ENCODE measurements at places on chromosomes 13 and 19. TPM values are rescaled to one million over a fixed set of nuclear protein-coding genes. Genes with fewer than 3 reads are reported as not detected.

DNA sequence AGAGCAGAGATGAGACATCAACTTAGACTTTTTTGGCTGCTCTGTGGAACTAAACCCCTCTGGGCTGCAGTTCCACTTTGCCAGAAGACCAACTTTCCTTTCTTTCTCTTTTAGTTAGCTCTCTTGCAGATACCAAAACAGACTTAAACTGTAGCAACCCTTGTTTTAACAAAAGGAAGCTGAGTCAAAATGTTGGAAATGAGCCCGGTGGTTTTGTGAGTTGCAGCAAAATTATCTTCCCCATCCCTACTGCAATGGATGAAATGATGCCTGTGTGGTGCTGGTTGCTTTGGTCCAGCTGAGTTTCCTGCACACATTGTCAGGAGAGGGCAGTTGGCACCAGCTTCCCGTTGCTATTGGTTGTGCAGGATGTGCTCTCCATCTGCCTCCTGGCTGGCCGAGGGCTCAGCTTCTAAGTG, 115.3 kb downstream of the LRCH1 start:
- no peak for DNase-seq

DNA sequence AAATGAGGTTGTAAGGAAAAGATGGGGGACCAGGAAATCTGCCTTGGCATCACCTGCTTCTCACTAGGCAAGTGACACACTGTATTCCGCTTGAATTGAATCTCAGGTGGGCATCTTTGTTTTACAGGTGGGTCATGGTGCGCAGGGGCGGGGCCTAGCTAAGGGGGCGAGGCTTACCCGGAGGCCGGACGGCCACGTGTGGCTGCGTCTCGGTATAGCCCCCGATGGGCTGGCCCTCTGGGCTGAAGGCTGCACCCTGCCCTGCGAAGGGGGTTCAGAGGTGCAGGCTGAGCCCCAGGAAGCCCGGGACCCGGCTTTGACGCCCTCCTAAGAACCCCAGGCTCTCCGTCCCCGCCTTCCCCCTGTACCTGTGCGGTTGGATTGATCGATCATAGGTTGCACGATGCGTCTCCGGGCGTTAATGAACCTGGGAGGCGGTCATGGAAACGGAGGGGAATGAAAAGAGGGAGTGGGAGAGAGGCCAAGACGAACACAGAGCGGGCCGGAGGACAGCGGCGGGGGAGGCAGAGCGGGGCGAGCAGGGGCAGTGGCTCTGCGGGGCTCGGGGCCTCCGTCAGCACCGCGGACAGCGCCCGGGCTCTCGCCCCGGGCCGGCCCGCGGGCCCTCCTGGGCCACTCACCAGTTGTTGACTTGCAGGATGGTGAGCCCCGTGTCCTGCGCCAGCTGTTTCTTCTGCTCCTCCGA, 12.5 kb downstream of the MEIS3 start:
- peak; percentile 62 for DNase-seq

GRCh38 chr19:30222428-30222873, 149.7 kb upstream of the ZNF536 start:
- peak; percentile 43 for DNase-seq

DNA sequence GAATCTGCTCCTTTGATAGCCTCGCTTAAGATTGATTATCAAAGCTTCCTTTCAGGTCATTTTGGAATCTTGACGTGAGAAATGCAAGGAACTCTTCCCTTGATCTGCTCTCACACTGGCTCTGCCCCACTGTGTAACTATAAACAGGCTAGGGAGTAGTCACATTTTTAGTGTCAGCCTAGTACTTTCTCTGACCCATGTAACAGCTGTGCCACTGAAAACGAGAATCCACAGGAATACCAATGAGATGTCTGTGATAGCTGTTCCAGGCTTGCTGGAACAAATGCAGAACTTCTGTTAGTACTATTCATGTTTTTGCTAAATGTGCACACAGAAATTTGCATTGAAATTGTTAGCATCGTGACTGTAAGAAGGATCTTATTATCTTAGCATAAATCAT, 221.3 kb downstream of the MYO16 start:
- no peak for DNase-seq

DNA sequence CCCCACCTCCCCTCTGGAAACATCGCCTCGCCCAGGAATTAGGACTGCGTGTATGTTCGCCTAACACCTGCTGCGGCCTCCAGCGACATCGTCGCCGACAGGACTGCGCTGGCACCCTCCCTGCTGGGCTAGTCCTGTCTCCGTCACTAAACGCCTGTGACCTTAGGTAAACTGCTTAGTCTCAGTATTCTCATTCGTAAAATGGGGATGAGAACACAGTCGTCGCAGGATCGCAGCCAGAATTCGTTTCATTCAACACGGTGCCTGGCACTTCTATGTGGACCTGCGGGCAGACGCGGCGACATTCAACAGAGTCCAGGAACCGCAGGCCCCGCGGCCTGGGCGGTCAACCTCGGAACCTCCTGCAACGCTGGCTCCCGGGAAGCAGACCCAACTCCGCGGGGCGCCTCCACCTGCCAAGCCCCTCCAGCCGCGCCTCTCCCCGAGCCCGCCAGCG, 485 bp downstream of the CRYL1 start:
- DNase-seq, result peak; percentile 50

DNA sequence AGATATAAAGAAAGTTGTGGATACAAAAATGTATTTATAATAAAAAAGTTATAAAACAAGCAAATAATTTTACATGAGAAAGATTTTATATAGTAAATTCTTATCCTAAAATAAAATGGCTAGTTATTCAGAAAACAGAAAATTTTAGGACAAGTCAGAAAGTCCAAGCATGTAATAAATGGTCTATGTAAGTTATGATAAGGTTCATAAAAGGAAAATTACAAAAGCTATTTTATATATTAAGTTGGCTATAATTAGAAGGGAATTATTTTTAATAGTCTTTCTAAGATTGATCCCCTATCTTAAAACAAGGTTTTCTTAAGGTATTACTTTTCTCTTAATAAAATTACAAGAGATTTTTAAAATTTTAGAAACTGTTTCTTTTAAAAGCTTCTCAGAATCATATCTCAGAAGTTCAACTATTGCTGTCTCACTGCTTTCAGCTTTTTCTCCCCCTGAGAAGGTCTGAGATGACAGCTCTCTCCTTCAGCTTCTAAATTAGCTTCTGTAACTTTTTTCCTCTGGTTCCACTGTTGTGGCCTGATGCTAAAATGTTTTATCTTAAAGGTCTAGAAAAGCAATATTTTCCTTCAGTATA, 8.7 kb downstream of the CCDC169 start:
- no peak for DNase-seq

DNA sequence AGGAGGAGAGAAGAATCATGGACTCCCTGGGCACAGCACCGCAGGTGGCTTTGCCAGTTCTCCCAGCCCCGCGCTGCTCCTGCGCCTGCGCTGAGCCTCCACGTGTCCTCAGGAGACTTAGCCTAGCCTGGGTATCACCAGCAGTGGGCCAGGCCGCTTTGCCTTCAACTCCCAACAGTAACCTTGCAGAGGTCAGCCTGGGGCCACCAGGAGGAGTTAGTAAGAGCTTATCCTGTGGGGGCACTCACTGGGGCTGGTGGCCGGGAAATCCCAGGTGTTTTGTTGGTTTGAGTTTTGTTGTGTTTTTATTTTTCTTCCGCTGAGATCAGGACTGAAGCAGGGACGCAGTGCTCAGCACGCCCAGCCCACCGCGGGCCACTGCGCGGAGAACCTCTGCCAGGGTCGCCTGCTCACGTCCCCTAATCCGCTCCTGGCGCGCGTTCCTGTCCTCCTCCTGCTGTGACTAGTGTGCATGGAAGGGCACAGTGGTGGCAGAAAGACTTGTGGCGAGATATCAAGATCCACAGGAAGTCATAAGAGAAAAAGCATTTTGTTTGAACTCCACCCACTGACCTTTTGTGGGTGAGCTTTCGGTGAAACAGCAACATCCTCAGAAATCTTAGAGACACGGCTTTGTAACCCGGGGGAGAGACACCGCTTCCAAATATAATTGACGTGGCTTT, 207.4 kb upstream of the RFC3 start:
- no peak for DNase-seq

GRCh38 chr13:19673473-19674430, 40.3 kb downstream of the MPHOSPH8 start:
- DNase-seq, result no peak

DNA sequence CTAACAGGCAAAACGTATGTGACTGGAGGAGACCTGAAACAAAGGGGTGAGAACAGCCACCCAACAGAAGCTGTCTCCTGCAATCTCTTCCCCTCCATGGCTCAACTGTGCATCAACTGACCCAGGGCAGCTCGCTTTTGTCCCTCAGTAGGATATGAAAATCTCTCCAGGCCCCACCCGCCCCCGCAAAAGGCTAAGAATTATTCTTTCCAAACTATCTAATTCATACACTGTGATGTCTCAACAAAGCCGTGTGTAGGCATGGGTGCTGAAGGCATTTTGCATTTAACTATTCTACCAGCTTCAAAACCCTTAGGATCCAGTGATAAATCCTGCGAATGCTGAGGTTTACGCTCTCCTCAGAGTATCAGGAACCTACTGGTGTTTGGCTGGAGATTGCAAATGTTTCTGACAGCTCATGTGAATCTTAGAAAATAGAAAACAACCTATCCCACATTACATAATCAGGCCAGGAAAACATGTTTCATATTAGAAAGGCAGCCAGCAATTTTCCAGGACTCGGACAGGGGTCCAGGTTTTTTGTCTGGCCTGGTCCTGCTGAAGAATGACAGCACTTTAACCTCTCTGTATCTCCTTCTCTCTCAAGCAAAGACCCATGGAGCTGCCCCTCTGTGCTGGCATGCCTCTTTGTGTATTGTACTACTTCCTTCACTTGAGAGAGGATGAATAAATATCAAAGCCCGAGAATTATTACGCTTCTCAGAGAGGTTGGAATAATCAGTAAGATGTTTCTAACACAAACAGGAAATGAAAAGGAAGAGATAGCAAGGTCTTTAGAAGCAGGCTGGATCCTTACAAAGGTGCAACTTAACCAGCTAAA, 17.3 kb downstream of the DHRS12 start:
- DNase-seq, result no peak

- no peak for DNase-seq
Measured at GRCh38 chr19:41307954-41308449, 2.0 kb upstream of the CCDC97 start.

- no peak for DNase-seq
Measured at GRCh38 chr13:58620176-58620575, 988.6 kb downstream of the PCDH17 start.

- no peak for DNase-seq
Measured at GRCh38 chr19:47407417-47407774, 11.9 kb downstream of the MEIS3 start.

DNA sequence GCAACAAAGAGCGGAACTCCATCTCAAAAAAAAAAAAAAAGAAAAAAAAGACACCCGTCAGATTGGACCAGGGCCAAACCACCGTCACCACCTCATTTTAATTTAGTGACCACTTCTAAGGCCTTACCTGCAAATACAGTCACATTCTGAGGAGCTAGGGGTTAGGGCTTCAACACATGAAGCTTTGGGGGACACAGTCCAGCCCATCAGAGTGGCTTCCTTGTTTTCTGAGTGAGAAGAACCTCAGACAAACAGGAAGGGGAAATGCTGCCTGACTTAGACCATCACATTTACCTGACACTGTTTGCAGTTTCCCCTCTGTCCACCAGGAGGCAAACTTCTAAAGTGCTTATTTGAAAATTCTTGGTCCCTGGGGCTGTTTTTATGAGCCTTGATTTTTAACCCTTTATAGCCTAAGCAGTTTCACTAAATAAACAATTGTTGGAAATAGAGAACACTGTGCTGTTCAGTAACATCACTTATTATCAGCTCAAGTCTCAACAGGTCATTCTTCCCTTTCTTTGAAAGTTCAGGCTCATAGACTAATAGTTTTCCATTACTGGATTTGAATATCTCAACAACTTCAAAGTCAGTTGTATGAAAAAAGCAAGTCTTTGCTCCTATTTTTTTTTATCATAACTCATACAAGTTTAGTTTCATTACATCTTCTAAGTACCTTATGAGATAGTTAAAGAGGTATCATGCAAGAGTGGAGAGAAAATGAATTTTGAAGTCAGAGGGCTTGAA, 74.9 kb upstream of the WASF3 start:
- DNase-seq, result peak; percentile 76

GRCh38 chr19:9877780-9878510, 42.8 kb downstream of the PIN1 start:
- DNase-seq, result no peak

GRCh38 chr19:35090506-35091214, 25.0 kb upstream of the FXYD3 start:
- peak; percentile 81 for DNase-seq

DNA sequence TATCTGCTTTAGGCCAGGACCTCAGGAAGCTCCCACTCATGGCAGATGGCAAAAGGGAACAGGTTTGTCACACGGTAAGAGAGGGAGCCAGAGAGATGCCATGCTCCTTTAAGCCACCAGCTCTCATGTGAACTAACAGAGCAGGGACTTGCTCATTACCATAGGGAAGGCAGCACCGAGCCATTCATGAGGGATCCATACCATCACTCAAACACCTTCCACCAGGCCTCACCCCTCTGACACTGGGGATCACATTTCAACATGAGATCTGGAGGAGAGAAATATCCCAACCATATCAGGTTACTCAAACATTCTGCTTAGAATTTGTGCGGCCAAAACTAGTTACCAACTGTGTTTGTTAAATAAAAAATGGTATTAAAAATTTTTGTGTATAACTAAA, 427.0 kb downstream of the UQCRFS1 start:
- no peak for DNase-seq

GRCh38 chr13:29526741-29527140, 68.7 kb downstream of the SLC7A1 start:
- no peak for DNase-seq

GRCh38 chr13:67632590-67632989, 402.5 kb upstream of the PCDH9 start:
- DNase-seq, result no peak

DNA sequence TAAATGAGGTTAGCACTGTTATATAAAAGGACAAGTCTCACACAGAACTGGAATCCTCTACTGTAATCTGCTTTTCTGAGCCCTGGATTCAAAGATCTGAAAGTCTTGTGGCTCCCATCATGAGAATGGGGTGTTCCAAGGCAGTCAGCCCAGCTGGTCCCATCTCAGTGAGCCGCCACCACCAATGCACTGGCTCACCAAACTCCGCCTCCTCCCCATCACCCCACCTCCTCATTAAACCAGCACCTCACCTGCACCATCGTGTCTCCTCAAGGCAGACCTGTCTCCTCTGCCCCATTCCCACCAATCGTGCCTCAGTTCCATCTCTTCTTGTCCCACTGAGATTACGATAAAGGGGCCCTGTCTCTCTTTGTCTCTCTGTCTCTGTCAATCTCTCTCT, 166.7 kb downstream of the USP12 start:
- DNase-seq, result no peak

- DNase-seq, result no peak
Measured at GRCh38 chr19:48481846-48482639, 12.9 kb downstream of the CYTH2 start.

DNA sequence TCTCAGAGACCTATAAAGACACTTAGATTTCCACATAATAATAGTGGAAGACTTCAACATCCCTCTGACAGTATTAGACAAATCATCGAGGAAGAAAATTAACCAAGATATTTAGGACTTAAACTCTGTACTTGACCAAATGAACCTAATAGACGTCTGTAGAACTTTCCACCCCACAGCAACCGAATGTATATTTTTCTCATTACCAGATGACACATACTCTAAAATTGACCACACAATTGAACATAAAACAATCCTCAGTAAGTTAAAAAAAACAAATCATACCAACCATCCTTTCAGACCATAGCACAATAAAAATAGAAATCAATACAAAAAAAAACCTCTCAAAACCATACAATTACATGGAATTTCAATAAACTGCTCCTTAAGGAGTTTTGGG, 201.0 kb downstream of the POSTN start:
- DNase-seq, result no peak

Gene PALM
- 23.0 TPM for polyA plus RNA-seq

Gene KLHL26
- 7.6 TPM for polyA plus RNA-seq

Gene RASIP1
- 3.6 TPM for polyA plus RNA-seq

Gene ZGLP1
- 10.3 TPM for polyA plus RNA-seq

Gene LRFN3
- 15.6 TPM for polyA plus RNA-seq

Gene KMT2B
- polyA plus RNA-seq, result 10.7 TPM

Measured in hepatocyte (in vitro differentiated cells).